ENCODE measurements at places on chromosomes 7 and 10. TPM values are rescaled to one million over a fixed set of nuclear protein-coding genes. Genes with fewer than 3 reads are reported as not detected.

The DNMBP gene
- total RNA-seq: 8.1 TPM

DNA sequence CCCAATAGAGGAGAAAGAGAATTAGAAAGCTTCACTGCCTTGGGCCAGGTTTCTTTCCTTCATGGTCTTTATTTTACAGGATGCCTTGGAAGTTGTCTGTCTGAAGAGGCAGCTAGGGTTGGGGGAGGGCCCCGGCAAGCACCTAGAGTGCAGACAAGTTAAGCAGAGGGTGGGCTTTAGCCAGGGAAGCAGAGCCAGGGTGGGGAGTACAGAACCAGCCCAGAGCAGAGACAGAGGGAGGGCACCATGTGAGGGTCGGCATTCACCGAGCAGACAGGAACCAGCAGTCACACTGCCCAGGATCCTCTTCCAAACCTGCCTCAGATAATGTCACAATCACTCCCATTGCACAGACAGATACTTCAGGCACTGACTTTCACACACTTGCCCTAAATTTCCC is 75.9 kb downstream of the ADARB2 start:
- no peak for DNase-seq

The FAM25A gene
- total RNA-seq: 11.4 TPM

DNA sequence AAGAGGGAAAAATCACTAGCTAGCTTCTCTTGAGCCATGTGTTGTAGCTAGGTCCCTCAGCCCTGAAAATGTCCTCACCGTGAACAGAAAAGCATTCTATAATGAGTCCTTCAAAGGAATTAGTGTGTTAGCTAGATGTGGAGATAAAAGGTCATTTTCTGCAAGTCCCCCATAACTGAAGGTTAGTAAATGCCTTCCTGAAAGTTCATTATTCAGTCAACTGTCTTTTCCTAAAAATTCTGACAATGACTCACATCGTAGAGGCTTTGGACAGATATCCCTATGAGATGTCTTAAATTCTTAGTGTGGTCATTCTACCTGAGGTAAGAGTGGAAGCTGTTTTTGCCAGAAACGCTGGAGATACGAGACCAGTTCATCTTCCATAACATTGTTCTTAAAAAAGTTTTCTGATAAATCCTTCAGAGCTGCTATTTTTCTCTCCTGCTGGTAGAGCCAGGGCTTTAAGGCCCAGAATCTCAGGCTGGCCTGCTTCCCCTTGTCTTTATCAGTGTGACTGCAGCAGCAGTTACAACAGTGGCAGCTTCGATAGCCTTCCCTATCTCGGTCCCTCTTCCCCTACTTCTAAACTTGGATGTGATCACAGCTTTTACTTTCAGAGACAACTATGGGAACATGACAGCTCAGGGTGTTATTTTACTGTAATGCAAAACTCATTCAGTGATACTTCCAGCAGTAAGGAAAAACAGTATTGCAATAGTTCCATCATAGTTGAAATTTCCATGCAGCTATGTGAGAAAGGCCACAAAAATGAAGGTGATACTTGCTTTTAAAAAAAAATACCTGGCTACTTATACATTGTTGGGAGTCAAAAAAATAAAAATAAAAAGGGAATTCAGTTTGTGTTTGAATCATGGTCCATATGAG is 37.3 kb upstream of the PRKAR2B start:
- no peak for DNase-seq

- DNase-seq: peak; percentile 27
Measured at GRCh38 chr7:114953724-114954123, 31.8 kb downstream of the MDFIC start.

The LIPJ gene
- total RNA-seq: not detected

- peak; percentile 4 for DNase-seq
Measured at GRCh38 chr7:471866-472639, 47.6 kb downstream of the PDGFA start.

GRCh38 chr7:85215098-85215497 is 28.2 kb upstream of the SEMA3D start:
- no peak for DNase-seq

The SLC16A12 gene
- total RNA-seq: not detected

- DNase-seq: no peak
Measured at GRCh38 chr7:5769571-5769970, 11.9 kb downstream of the RNF216 start.

DNA sequence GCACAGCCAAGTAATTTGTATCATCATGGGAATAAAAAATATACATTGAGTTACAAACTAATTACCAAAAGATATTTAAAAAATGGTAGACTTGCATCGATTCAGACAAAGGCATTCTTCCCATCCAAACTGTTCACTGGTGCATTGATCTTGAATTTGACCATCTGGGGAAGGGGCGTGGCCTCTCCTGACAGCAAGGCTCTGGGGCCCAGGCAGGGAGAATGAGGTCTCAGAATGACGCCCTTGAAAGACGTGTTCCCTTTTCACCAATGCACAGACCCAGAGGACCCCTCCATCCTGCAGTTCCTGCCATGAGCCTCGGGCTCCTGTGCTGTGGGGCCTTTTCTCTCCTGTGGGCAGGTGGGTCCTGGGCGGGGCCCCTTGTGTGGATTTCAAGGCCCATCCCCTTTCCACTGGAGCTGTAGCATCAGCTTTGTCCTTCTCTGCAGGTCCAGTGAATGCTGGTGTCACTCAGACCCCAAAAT is 91.1 kb upstream of the PRSS58 start:
- no peak for DNase-seq

DNA sequence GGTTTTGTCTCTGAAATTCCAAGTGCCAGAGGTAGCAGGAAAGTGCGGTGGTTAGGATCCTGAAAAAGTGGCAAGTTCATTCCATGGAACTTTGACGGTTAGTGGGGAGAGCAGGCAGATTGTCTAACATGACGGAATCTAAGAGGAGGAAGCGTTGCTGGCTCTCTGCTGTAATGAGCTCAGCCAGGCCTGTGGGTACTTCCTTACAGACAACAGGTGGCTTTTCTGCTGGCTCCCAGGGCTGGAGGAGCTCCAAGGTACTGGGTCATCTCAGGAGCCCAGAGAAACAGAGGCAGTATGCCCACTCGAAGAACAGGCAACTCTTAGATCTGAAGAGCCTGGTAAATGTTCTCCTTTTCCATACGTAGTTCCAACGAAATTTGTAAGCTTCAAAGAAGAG is 3.1 kb upstream of the AIFM2 start:
- no peak for DNase-seq

DNA sequence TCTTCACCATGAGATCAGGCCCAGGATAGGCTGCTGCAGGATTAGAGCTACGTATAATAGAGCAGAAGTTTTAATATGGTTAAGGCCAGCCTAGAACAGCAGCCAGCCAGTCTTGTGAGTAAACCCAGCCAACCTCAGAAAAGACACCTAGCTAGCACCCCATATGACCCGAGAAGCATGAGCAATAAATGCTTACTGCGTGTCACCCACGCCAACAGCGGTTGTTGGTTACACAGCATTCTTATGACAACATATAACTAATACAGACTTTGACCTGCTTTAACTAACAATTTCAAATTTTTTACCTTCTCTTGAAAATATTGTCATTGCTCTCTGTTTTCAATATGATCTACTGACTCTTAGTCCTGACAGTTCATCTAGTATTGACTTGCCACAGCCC is 105.7 kb downstream of the HBP1 start:
- no peak for DNase-seq

DNA sequence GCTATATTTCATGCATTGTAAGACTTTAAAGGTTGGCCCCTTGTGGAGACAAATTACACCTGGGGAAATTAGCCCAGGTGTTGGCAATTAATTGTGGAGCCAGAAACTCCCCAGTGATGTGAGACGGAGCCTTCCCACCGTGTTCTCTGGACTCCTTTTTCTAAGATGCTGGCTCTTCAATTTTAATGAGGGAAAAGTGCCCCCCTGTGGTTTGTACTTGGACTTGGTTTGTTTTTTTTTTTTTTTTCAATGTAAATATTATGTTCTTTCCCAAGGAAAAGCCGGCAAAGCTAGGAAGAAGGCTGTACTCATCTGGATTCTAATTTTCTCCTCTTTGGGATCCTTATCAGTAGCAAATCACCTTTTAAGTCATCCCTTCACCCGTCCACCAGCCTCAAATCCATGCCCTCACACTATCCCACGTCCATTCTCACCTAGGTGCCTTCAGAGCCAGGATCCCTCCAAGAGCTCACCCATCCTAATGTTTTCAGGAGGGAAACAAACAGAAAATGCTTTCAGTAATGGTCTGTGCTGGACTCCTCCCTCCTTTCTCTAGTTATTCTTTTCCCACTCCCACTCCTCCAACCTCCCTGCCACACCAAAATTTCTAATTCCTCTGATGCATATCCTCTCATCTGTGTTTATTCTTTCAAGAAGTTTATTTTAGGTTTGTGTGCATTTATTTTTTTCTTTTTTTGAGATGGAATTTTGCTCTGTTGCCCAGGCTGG is 20.4 kb upstream of the ST8SIA6 start:
- peak; percentile 16 for DNase-seq

The CD36 gene
- not detected for total RNA-seq

GRCh38 chr7:173209-173918 is 19.0 kb upstream of the FAM20C start:
- DNase-seq: no peak

DNA sequence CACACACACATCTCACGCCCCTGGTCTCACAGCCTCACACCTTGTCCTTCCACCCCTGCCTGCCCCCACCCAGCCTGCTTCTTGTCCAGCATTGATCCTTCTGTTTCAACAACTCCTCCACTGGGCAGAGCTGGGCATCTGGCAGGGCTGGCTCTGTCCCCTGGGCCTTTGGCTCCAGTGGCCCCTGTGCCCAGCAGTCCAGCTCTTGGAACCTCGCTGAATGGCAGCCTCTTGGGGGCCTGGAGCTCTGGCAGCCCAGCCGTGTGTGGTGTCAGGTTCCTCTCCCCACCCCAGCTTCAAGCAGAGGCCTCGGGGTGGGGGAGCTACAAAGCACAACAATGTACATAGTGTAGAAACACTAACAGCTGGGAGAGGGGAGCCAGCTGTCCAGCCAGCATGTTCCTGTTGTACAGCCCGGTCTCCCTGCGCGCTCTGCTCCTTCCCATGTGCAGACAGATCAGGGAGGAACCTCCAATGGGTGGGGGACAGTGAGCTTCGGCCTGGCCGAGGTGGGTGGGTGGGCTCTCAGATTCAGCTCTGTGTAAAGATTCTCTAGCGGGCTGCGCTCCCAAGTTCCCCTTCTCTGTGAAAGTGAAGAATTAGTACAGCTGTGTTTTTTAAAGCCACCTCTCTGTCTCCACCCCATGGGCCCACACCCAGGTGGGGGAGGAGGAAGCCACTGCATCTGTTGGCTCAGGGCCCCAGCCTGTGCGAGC is 19.4 kb downstream of the ZMIZ2 start:
- DNase-seq: no peak

The SLC26A5 gene
- total RNA-seq: 0.86 TPM

DNA sequence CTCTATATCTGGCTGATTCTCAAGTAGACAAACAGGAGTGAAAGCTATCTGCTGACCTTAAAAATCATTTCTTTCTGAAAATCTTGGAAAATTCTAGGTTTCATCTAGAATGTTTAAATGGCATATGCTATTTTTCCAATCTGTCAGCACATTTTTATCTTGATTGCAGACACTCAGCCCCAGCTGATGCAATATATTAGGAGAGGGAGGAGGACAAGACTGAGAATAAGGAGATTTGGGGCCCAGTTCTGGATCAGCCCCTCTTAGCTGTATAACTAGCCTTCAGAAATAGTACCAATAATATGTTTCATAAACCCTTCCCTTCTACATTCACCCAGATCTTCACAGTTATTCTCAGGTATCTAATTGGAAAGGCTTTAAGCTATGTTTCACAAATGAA is 131.2 kb downstream of the HDAC9 start:
- DNase-seq: no peak

The TAS2R41 gene
- not detected for total RNA-seq

- DNase-seq: no peak
Measured at GRCh38 chr10:42476101-42476500, 162.3 kb downstream of the ZNF33B start.

The SPDYE16 gene
- total RNA-seq: not detected

DNA sequence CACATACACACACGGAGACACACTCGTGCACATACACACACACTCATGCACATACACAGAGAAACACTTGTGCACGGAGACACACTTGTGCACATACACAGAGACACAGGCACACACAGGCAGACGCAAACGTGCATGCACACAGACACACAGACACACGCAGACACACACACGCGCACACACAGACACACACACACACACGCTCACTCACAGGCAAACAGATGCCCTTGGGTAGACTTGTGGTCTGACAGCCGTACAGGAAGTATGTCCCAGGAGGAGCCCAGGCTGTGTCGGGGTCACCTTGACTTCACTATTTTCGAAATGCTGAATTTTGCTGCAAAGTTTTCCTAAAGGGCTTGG is 538.0 kb downstream of the DNAJB6 start:
- DNase-seq: no peak

GRCh38 chr7:122123746-122124145 is 20.3 kb downstream of the AASS start:
- DNase-seq: no peak

The CPA4 gene
- 10.1 TPM for total RNA-seq

GRCh38 chr7:118053353-118053752 is 130.6 kb upstream of the LSM8 start:
- DNase-seq: peak; percentile 11

- DNase-seq: peak; percentile 79
Measured at GRCh38 chr7:30168835-30169573, 34.2 kb downstream of the MTURN start.

DNA sequence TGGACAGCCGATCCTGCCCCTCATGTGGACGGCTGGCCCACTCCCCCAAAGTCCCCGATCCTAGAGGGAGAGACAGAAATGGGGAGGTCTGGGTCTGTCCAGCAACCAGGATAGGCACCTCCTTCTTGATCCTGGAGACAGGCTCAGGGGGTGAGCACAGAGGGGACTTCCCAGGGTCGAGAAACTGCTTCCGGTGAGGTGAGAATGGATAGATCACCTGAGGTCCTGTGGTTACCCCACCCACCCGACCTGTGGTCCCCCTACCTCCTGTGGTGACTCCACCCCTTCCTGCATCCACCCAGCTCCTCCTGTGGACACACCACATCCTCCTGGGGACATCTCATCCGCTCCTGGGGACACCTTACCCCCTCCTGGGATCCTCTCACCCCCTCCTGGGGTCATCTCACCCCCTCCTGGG is 27.4 kb upstream of the RASGEF1A start:
- DNase-seq: no peak

GRCh38 chr7:141074162-141074991 is 513 bp downstream of the TMEM178B start:
- DNase-seq: peak; percentile 10

DNA sequence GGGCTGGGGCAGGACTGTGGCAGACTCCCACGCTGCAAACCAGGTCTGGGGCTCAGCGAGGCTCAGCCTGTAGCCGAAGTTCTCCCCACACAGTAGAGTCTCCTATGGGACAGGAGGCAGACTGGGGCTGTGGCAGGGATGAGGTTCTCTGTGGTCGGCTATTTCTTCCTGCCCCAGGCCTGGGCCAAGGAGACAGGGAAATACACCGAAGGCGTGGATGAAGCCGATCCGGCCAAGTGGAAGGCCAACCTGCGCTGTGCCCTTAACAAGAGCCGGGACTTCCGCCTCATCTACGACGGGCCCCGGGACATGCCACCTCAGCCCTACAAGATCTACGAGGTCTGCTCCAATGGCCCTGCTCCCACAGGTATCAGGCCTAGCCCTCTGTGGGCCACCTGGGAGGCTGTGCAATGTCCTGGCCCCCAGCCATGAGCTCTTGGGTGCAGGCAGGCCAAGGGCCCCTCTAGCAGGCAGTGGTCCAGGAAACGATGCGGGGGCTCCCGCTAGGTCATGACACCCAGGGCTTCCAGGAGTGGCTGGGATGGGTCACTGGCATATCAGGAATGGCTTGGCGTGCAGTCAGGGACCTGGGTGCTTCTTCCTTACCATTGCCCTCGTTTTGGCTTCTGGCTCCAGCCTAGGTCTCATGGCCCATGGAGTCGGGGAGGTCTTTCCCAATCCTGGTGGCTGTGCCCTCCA is 8.1 kb downstream of the IRF5 start:
- no peak for DNase-seq

- peak; percentile 17 for DNase-seq
Measured at GRCh38 chr7:156950381-156950858, 908 bp downstream of the NOM1 start.
